ENCODE measurements at places on chromosomes 7 and 10.

GRCh38 chr7:97772045-97772901, 40.4 kb downstream of the TAC1 start:
- DNase-seq = no peak

GRCh38 chr7:26645121-26645520, 219.3 kb downstream of the SKAP2 start:
- DNase-seq = no peak

DNA sequence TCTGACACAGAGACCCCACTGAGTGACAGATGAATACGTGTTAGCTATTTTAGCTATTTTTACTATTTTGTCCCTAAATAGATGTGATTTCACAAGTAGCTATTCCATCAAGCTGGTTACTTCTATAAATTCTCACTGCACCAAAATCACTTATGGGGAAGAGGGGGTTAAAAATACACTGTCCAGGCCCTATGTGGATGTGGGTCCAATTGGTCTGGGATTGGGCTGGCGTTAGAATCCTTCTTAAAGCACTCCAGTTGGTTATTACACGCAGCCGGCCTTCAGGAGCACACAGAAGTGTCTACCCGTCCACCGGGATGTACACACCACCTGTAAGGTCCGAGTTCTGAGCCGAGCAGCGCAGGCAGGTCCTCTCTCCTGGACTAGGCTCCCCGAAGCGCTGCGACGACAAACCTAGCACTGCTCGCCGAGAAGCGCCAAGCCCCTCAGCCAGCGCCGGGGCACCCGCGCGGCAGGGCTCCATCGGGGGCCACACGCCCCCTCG, 222.3 kb upstream of the MKLN1 start:
- no peak for DNase-seq

DNA sequence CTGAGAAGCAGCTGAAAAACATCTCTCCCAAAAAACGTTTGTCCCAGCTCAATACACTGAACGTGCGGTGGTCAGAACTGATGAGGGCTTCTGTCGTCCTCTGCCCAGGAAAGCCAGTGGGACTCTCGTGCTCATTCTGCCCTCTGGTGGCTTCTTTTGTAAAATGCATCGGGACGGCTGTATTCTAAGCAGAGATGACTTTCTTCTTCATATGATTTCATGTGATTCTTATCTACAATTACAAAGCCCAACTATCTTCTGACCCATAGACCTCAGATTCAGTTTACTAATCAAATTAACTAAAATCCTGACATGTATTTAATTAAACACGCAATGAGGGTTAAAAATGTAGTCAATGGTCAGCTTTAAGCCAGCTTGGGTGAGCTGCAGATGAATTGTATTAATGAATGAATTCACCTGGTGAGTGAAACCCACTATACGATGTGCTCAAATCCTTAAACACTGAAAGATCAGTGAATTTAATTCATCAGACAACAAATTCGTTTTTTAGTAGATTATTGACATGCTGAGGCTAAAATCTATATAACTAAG, 117.6 kb upstream of the FAM204A start:
- peak; percentile 43 for DNase-seq

GRCh38 chr7:17304926-17305325, 6.5 kb downstream of the AHR start:
- no peak for DNase-seq

DNA sequence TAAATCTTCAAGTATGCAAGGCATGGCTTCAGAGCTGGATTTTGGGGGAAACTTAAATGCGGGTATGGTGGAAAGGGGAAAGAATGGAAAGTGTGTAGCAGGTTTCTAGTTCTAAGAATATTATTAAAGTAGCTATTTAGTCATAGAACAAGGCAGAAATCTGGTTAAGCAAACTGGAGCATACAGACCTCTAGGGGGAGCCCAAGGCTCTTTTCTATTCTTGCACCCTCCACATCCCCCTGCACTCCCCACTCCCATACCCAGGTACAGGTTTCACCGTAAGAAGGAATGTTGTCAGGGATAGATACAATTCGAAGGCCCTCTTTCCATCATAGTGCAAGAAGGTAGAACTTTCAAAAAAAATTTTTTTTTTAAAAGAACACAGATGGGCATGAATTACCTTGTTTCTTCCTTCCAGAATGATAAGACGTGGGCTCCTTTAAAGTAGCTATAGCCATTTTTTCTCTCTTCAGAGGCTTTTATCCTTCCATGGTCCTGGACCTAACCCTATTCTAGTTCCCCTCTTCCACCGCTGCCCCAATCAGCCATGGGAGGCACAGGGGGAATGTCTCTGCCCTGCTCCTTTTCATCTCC, 41.5 kb upstream of the SMIM30 start:
- peak; percentile 16 for DNase-seq

DNA sequence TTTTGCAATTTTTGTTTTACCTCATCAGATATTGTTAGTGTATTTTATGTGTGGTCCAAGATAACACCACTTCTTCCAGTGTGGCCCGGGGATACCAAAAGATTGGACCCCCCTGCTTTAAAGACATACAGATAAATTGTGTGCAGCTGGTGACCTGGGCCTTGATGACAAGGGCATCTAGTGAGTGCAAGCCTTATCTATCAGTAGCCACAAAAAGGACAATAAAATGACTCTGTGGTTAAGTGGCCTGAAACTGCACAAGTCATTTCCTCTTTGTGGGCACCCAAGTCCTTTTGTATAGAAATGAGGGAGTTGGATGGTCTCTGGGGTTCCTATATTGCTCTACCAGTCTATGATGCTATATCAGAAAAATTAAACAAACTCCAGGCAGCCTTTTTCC, 98.1 kb downstream of the PARD3 start:
- no peak for DNase-seq

GRCh38 chr7:66921918-66922486, 977 bp downstream of the TMEM248 start:
- peak; percentile 76 for DNase-seq

DNA sequence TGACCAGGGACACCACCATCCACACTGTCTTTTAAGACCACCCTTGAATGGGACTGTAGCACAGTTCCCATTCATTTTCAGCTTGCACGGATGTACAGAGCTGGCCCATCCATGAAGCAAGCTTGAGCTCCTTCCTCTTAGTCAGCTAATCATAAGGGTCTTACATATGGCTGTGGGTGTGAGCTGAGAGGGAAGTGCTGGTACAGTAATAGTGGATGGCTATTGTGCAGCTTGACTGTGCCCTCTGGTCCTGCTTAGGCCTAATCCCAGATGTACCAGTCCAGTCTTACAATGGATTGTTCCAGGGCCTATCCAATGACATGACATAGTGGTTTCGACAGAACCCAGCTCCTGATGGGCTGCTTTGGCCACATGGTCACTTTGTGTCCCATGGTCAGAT, 96.9 kb upstream of the ZNF438 start:
- no peak for DNase-seq
